ENCODE measurements at places on chromosomes 5 and 9. TPM values are rescaled to one million over a fixed set of nuclear protein-coding genes. Genes with fewer than 3 reads are reported as not detected.

- DNase-seq: peak; percentile 53
These were observed 49.6 kb downstream of the NSUN2 start for GRCh38 chr5:6583049-6583880.

DNA sequence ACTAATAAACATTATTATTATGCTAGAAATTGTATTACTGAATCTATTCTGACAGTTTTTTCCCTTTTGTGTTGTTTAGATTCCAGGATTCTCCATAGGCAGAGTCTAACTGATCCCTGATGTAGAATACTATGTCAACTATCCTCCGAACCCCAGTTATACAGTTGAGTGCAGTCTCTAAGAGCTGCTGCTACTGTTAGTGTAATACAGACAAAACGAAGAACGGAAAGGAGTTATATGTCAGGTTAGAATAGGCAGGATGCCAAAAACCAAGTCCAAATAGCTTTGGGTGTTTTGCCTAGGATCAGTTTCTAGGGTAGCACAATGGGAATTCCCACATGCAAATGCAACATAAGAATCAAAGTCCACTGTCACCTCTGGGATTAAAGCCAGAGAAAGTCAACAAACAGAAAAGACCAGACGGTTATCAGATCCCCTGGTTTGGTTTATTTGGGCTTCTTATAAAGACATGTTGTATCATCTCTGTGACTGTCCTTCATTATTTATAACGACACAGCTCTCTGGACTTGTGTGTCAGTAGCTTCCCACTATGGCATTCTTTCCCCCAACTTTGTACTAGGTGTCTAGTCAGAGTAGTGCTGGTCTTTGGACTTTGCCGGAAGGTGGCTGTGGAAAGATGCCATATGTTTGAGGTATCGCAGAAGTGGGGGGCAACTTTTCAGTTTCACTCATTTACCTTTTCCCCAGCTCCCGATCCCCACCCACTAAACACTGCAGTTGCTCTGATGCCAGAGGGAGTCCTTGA lies 14.9 kb upstream of the TMEM38B start:
- no peak for DNase-seq

DNA sequence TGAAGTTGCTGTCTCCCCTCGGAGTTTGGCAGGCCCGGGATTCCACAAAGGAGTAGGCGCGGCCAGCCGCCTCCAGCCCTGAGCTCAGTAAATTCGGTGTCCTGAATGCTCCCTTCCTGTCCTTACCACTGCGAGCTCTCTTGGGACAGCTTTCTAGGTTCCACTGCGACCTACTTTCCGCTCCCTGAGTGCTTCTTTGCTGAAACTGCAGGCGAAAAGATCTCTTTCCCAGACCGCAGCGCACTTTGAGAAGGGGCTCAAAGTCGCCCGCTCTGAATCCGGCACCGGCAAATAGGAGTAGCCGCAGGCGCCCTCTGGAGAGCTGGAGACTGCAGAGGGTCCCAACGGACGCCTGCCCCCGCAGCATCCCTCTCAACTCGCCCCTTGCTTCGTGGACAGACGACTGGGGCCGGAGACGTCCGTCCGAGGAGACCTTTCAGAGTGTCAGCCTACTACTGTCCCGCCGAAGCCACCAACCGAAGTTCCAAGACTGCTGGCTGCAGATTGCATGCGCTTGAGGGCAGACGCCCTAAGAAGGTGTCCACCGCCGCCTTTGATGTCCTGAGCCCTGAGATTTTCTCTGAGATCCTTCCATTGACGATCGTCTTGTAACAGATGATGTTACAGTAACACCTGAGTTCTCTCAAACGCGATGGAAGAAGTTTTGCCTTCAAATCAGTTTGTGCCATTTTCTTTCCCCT lies 96.0 kb downstream of the ANXA2R start:
- no peak for DNase-seq

GRCh38 chr5:1125030-1125357 lies 13.1 kb upstream of the SLC12A7 start:
- peak; percentile 33 for DNase-seq

GRCh38 chr9:108860764-108861163 lies 1.3 kb upstream of the ACTL7A start:
- DNase-seq: no peak

DNA sequence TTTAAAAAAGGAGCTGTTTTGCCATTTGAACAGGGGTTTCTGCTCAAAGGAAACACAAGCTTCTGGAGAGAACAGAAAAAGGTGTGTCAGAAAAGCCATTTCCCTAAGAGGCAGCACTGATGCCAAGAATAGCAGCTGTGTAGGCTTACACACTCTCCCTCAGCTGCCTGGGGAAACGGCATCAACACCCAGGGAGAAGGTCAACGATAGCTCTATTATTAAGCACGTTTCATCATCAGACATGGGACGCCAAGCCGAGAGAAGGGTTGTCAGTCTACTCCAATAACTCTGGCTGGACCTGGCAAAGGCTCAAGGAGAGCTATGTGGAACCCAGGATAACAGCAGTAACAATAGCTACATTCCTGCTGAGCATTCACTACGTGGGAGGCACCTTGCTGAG lies 314.2 kb downstream of the CDK5RAP2 start:
- DNase-seq: no peak

- DNase-seq: peak; percentile 80
These were observed 591.5 kb downstream of the RAB3C start for GRCh38 chr5:59174248-59174844.

DNA sequence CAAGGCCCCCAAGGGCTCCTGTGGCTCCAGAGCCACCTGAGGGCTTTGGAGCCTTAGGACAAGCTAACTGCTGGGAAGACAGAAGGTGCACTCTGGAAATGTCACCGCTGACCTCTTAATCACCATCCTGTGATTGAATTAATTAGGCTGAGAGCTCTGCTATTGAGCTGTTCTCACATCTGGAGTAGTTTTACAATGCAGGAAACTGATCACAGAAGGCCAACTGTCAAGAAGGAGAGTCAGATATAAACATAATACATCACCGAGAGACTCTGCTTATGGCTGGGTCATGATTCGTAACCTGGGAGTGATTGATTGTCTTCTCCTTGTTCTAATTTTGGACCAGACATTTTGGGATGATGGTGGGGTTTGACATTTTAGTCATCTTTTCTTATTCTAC lies 226.1 kb downstream of the SLIT3 start:
- DNase-seq: no peak

- DNase-seq: no peak
These were observed 218.5 kb upstream of the CDH12 start for GRCh38 chr5:23071682-23072081.

DNA sequence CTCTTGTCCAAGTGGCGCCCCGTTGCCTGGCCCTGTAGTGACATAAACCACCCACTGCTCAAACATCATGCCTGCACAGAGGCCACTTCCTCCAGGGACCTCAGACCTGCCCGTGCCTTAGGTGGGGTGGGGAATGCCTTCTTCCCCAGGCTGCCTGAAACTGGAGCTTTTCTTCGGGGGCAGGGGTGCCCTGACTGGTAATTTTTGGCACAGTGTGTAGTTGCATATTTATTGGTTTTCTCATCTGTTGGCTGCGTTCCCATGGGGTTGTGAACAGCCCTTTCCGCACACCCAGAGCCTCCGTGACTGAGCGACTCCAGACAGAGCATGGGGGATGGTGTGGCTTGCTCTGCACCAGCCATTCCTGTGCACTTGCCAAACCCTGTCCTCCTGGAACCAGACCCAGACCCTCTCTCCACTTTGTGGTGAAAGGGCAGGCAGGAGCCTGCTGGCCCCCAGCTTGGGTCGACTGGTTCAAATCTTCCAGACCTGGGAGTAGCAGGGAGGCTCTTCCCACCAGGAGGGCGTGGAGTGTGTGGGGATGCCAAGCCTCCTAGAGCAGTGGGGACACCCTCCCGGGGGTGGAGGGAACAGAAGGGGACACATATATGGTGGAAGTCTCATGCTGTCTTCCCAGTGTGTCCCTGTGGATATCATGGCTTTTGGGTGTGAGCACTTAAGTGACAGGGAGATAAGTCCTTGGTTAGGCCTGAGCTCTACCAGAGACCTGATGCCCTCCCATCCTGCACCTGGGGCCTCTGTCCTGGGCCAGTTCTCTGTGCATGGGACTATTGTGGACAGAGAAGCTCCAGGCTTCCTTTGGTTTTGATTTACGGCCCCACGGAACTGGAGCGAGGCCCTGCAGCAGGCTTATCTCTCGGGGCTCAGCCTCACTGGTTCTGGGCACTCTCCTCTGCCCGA lies 39.6 kb downstream of the WNK2 start:
- peak; percentile 7 for DNase-seq

DNA sequence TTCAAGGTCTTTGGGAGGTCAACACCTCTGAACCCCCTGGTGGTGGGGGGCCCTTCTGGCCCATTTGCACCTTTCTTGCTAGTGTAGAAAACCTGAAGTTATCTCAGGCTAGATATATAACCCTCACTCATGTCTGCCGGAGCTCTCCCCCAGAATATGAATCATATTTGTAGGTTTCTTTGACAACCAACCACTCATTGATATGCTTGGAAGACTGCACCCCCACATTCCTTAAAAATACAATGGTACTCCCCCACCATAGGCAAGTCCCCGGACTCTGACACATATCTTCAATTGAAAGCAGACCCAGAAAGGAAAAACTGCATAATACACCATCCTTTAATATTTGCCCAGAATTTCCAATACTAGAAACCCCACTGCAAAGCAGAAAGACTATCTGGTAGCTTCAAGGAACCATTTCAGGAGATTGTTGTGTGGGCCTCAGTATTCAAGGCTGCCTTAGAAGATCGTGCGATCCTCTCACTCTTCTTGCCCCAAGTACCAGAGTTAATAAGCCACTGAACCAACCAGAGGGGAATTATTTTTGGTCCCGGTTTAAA lies 978 bp upstream of the UBE2B start:
- DNase-seq: no peak

- DNase-seq: no peak
These were observed 504.3 kb downstream of the AGTPBP1 start for GRCh38 chr9:85237478-85237877.

- no peak for DNase-seq
These were observed 167.6 kb upstream of the MAP1B start for GRCh38 chr5:71939452-71940230.

DNA sequence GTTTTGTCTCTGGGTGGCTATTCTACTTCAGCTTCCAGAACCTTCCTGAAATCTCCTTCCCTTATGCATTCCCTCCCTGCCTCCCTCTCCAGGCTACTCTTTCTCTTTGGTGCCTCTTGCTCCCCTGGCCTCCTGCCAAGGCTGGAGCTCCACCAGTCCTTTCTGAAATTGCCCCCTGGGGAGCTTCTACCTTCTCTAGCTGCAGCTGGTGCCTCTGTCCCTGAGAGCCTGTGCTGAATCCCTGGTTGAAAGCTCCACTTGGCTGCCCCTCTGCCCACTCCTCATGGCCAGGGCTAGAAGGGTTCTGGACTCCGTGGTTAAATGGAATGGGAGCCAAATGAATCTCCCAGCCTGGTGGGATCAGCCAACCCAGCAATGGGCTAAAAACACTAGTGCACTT lies 80.1 kb downstream of the COL15A1 start:
- DNase-seq: no peak

DNA sequence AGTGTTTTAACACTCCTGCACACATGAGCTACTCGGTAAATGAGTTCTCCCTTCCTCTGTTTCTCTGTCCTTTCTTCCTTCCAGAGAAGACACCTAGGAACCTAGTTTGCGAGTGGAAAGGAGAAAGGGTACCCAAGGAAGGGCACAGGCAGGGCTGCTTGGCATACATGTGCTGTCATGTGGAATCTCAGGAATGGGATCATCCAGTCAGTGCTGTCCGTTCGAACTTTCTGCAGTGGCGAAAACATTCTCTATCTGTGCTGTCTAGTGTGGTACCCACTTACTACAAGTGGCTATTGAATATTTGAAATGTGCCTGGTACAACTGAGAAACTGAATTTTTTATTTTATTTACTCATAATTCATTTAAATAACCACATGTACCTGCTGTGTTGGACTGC lies 28.0 kb downstream of the NLN start:
- DNase-seq: no peak

DNA sequence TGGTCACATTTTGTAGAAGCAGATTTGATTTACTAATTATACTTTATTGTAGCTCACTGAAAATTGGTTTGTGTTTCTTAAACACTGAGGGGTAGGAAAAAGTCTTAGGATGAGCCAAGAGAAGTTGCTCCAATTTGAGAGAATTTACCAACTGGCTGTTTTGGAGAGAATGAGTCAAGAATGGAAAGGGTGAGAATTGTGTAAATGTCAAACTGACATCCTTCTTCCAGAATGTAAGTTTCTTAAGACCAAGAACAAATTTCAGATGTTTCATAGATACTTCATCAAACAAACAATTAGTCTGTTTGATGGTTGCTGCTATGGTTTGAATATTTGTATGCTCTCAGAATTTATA lies 106.2 kb upstream of the TXNDC8 start:
- DNase-seq: no peak

DNA sequence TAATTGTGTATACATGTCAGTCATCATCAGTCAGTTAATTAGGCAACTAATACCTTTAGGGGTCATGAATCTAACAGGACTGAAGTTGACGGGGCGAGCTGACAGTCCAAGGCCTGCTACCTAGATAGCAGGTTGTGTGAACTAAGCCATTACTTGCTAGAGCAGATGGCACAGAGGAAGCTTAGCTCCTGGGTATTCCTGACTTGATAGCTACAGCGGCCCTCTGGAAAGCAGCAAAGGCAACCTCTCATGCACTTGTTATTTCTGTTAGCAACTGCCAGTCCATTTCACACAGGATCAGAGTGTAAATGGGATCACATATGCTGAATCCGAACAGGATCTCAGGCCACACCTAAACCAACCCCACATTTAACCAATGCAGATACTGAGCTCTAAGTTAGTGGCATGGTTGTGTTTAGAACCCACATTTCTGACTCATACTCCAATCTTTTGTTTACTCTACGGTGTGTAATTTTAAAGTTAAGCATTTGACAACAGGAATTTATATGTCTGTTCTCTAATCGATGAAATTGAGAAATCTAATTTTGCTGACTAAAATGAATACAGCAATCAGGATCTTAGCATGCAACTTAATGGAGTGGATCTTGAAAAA lies 521.3 kb upstream of the ZNF608 start:
- DNase-seq: no peak

- no peak for DNase-seq
These were observed 41.2 kb downstream of the EXD3 start for GRCh38 chr9:137381501-137382443.

Gene SHISAL2B
- total RNA-seq: not detected

Gene PCDHGC3
- 19.4 TPM for total RNA-seq

Gene ATOX1
- total RNA-seq: 69.8 TPM

Gene NDOR1
- 3.4 TPM for total RNA-seq

Gene SLU7
- total RNA-seq: 84.8 TPM

Gene LEAP2
- total RNA-seq: 0.17 TPM

Gene BTNL8
- total RNA-seq: 0.19 TPM

Gene SLC35D2
- total RNA-seq: 31.1 TPM
